Tongue (tissue), 3 donors: ENCODE measurements at places on chromosomes 11 and 22. TPM values are rescaled to one million over a fixed set of nuclear protein-coding genes. Genes with fewer than 3 reads are reported as not detected.

The OR51A2 gene
- not detected for total RNA-seq

The ACRV1 gene
- total RNA-seq = not detected

The ARHGEF17 gene
- 33.0 TPM for total RNA-seq

The MYRF gene
- 1.4 TPM for total RNA-seq

The PYGM gene
- total RNA-seq = 584 TPM

The MRPL40 gene
- 26.1 TPM for total RNA-seq

The APOBEC3H gene
- not detected for total RNA-seq

- no peak for DNase-seq
These were observed 254.0 kb upstream of the PITPNB start for GRCh38 chr22:28172892-28173670.

- DNase-seq = peak; percentile 30
These were observed 635 bp upstream of the GRK3 start for GRCh38 chr22:25563761-25564319.

DNA sequence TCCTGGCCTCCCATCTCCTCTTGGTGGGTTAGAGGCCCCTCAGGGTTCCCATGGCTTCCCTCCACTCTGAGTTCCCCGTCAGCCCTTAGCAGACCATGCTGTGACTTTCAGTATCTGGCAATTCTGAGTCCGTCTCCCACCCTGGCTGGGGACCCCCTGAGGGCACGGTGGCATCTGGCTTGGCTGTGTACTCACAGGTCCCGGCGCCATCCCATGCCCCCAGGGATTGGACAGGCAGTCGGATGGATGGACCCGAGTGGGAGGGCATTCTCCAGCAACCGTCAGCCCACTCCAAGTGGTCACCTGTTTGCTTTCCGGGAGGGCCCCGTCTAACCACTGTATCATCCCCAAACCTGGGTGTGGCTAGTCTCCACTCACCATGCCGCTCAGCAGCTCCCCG, 24.0 kb upstream of the ABCC8 start:
- no peak for DNase-seq

DNA sequence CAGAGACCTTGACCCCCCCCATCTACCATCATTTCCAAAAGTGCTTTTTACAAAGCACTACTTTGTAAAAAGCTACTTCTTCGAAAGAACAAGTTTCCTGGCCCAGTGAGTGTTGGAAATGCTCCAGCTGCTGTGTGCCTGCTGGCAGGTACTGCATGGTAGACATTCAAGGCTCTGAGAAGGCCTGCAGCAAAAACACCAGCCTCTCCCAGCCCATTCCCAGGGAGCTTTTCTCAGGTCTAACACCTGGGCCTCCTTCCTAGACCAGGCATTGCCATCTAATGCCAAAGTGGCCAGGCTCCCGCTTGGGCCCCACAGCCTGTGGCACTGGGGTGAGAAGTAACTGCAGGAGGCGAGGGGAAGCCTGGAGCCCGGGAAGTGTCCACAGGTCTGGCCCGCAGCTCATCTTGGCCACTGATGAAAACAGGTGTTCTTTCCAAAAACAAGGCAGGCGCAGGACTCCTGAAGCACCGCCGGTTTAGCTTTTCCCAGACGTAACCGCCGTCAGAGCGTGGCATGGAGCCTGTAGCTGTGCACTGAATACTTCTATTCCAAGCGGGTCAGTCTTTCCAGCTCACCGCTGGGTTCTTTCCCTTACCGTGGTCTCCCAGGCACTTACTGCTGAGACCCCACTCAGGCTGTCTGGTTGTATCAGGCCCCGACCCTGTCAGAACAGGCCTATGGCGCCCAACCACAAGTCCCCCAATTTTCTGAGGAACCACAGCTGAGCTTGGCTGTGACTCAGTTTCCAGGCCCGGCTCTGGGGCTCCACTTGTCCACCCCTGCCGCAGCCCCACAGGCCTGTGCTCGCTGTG, 1.2 kb upstream of the TCIRG1 start:
- DNase-seq = no peak

DNA sequence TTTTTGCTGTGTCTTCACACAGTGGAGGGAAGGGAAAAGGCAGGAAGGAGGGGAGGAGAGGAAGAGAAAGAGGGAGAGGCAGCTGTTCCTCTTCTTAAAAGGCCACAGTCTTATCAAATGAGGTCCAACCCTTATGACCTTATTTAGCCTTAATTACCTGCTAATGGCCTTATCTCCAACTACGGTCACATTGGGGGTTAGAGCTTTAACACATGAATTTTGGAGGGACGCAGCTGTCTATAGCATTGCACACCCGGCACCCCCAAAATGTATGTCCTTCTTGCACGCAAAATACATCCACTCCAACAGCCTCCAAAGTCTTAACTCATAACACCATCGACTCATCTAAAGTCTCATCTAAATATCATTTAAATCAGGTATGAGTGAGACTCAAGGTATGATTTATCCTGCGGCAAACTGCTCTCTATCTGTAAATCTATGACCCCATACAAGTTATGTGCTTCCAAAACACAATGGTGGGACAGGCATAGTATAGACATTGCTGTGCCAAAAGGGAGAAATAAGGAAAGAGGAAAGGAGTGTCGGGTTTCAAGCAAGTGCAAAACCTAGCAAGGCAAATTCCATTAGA, 45.0 kb upstream of the ASPHD2 start:
- no peak for DNase-seq

DNA sequence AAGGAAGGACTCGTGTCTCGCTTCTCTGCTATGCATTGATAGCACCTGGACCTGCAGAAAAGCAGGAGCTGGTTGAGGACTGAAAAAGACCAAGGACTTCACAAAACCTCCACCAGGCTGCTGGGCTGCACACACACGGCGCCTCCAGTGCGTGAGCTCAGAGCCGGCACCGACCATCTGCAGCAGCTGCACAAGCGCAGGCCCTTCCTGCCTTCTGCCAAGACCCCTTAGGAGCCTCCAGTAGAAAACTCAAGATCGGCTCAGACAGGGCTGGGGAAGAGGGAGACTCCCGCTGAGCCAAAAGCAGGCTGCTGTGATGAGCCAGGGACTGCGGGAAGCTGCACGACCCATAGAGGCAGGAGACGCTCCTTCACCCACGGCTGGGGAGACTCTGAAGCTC, 70.9 kb downstream of the PHF21B start:
- peak; percentile 58 for DNase-seq

DNA sequence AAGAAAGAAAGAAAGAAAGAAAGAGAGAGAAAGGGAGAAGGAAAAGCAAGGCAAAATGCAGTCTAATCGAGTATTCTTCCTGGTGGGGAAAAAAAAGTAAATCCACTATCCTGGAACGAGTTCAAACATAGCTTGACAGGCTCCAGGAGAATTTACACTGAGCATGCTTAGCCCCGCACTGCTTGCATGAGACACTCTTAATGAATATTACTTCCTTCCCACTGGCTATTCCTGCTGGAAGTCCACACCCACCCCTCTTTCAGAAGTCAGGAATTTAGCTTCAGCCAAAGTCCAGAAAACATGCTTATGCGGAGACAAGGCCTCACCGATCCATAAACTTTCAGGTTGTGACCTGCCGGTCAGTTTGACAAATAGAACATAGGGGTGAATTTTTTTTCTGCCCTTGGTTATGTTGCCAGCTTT, 251.8 kb upstream of the BLID start:
- DNase-seq = peak; percentile 92

- no peak for DNase-seq
These were observed 50.4 kb downstream of the TCP11L1 start for GRCh38 chr11:33089776-33090175.
